ENCODE measurements at places on chromosomes 4 and X. TPM values are rescaled to one million over a fixed set of nuclear protein-coding genes. Genes with fewer than 3 reads are reported as not detected.
A peak's percentile ranks its signal among the peaks of the same experiment; 100 is the strongest.

MFSD8 gene
- 20.5 TPM for total RNA-seq

GRCh38 chrX:133085785-133086184 lies 11.1 kb downstream of the USP26 start:
- H3K27me3 ChIP-seq = no peaks in the 10 kb centered on the region
- H3K27ac ChIP-seq = no peak overlapping the region
- peak; percentile 60 for DNase-seq
- H3K36me3 ChIP-seq = no peaks in the 10 kb centered on the region
- no peaks in the 10 kb centered on the region for H3K4me1 ChIP-seq

- H3K4me3 ChIP-seq = no peak overlapping the region
- no peaks in the 10 kb centered on the region for H3K36me3 ChIP-seq
- no peaks in the 10 kb centered on the region for H3K4me1 ChIP-seq
- DNase-seq = peak; percentile 3
Observed at GRCh38 chr4:49032440-49033161, 46.5 kb downstream of the CWH43 start.

GRCh38 chrX:15744181-15744867 lies 6.3 kb downstream of the CA5B start:
- no peak overlapping the region for H3K27ac ChIP-seq
- no peak overlapping the region for H3K4me3 ChIP-seq
- no peaks in the 10 kb centered on the region for H3K36me3 ChIP-seq

DNA sequence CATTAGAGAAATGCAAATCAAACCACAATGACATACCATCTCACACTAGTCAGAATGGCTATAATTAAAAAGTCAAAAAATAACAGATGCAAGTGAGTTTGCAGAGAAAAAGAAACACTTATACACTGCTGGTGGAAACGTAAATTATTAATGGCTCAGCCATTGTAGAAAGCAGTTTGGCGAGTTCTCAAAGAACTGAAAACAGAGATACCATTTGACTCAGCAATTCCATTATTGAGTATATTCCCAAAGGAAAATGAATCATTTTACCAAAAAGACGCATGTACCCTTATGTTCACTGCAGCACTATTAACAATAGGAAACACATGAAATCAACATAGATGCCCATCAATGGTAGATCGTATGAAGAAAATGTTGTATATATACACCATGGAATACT lies 75.0 kb downstream of the NAA11 start:
- H3K4me3 ChIP-seq = no peak overlapping the region
- DNase-seq = no peak
- H3K27me3 ChIP-seq = no peaks in the 10 kb centered on the region
- no peak overlapping the region for H3K27ac ChIP-seq
- no peaks in the 10 kb centered on the region for H3K4me1 ChIP-seq

PPEF2 gene
- not detected for total RNA-seq

DNA sequence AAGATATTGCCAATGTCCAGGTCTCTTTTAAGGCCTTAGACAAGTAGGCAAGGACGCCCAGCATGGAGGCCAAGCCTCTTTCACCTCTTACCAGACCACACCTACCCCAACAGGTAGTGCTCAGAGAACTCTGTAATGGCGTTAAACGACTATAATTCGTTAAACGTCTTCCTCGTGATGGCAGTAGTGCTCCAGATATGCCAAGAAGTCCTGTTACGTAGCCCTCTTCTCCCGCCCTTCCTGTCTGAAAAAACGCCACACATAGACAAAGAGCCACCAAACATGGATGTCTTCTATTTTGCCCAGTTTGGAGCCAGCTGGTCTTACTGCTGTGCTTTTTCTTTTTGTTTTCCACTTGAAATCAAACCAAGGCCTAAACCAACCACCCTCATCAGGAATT lies 190.7 kb downstream of the OR13H1 start:
- no peaks in the 10 kb centered on the region for H3K4me1 ChIP-seq
- H3K4me3 ChIP-seq = peak overlapping the region; percentile 51
- DNase-seq = no peak

GRCh38 chr4:47954677-47955076 lies 40.3 kb upstream of the NFXL1 start:
- DNase-seq = no peak
- H3K27me3 ChIP-seq = no peaks in the 10 kb centered on the region
- no peak overlapping the region for H3K27ac ChIP-seq
- no peaks in the 10 kb centered on the region for H3K36me3 ChIP-seq
- no peaks in the 10 kb centered on the region for H3K4me1 ChIP-seq

COX7B gene
- 233 TPM for total RNA-seq

GRCh38 chr4:25028851-25029250 lies 1.9 kb downstream of the LGI2 start:
- no peaks in the 10 kb centered on the region for H3K27me3 ChIP-seq
- H3K36me3 ChIP-seq = no peaks in the 10 kb centered on the region
- H3K4me1 ChIP-seq = no peaks in the 10 kb centered on the region
- H3K27ac ChIP-seq = no peak overlapping the region
- no peak for DNase-seq

DNA sequence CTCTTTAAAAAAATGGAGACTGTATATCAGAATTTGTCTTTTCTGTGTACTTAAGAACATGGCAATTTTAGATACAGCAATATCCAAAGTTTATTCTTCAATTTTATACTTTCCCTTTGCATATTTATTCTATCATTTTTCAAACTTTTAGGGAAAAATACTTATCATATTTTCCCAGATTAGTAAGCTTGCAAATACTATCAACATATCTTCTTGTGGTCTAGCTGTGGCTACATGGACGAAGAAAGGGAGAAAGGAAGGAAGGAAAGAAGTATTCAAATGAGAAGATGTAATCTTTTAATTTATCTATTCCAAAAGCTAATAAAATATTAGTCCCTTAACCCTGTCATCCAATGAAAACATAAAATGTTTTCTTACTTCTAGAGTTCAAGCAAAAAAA lies 797.8 kb upstream of the GALNTL6 start:
- no peaks in the 10 kb centered on the region for H3K27me3 ChIP-seq
- no peaks in the 10 kb centered on the region for H3K36me3 ChIP-seq
- H3K27ac ChIP-seq = no peak overlapping the region
- H3K4me3 ChIP-seq = no peak overlapping the region
- DNase-seq = no peak
- no peaks in the 10 kb centered on the region for H3K4me1 ChIP-seq

CT45A10 gene
- total RNA-seq = not detected

EDNRA gene
- total RNA-seq = 8.1 TPM

QRFPR gene
- 7.8 TPM for total RNA-seq

DNA sequence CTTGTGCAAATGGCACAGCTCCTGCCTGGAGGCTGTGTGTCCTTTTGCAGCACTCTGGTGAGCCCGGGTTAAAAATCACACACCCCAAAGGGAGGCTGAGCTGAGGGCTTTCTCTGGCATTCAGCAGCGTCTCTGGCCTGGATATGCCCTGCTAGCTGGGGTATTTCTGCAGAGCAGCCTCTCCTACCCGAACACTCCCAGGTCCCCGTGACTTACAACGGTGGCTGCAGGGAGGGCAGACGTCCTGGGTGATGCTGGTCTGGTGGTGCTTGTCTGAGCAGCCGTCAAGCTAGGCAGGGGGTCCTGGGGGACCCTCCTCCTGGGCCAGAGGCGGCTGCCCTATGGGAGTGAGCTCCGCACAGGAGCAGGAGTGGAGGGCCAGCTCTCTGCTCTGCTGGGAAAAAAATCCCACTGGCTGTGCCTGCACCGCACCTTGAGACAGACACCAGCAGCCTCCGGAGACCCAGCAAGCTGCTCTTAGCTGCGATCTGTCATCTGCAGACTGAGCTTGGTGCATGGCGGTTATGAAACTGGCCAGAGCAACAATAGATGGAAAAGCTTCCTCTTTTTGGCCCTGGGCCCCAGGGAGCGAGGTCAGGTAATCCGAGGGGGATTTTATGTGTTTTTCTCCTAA lies 41.3 kb upstream of the ASMTL start:
- H3K27me3 ChIP-seq = no peaks in the 10 kb centered on the region
- H3K4me1 ChIP-seq = no peaks in the 10 kb centered on the region
- no peaks in the 10 kb centered on the region for H3K36me3 ChIP-seq
- DNase-seq = no peak
- no peak overlapping the region for H3K27ac ChIP-seq

SERTM2 gene
- total RNA-seq = 0.35 TPM
